ENCODE measurements at places on chromosomes 11 and 22. TPM values are rescaled to one million over a fixed set of nuclear protein-coding genes. Genes with fewer than 3 reads are reported as not detected.

NAALADL1 gene
- total RNA-seq: 34.5 TPM

GRCh38 chr11:34481307-34481706, 32.3 kb downstream of the ELF5 start:
- DNase-seq: no peak
- H3K4me1 ChIP-seq: no peaks in the 10 kb centered on the region
- no peaks in the 10 kb centered on the region for H3K36me3 ChIP-seq
- no peak overlapping the region for H3K27ac ChIP-seq

DNA sequence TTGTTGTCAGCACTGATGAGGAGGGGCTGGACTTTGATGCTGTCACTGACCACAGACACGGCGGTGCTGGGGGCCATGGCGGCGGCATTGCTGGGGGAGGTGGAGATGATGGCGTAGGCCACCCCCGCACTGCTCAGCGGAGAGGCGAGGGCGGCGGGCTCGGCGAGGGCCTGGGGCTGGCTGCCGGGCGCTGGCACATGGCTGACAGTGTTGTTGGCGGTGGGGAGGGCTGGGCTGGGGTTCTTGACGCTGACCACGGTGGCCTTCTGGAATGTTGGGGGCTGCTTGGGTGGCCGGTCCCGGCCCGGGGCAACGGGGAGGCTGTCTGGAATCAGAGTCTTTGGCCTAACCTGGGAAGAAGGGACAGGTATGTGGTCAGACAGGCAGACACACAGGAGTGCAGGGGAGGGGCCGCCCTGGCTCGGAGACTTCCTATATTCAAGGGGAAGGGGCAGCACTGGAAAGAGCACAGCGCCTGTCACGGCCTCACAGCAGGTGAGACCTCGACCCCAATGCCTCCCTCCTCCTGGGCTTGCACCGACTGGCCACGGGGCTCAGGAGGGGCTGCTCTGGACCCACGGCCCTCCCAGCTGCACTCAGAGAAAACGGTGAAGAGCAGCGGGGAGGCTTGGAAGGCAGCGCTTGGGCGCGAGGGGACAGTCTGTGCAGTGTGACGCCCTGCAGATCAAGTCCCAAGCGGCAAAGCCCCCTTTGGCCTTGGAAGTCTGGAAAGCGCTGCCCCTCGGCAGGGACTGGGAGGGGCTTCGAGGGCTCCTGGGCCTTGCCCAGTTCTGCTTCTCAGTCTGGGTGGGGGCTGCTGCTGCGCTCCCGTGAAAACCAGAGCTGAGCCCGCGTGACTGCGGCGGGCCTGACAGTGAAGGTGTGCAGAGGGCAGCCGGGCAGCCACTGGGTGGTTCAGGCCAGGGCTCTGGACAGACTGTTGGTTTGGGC, 93.2 kb downstream of the PHF21B start:
- no peaks in the 10 kb centered on the region for H3K36me3 ChIP-seq
- H3K4me1 ChIP-seq: no peaks in the 10 kb centered on the region
- no peak overlapping the region for H3K27ac ChIP-seq

L3MBTL2 gene
- total RNA-seq: 21.2 TPM

DNA sequence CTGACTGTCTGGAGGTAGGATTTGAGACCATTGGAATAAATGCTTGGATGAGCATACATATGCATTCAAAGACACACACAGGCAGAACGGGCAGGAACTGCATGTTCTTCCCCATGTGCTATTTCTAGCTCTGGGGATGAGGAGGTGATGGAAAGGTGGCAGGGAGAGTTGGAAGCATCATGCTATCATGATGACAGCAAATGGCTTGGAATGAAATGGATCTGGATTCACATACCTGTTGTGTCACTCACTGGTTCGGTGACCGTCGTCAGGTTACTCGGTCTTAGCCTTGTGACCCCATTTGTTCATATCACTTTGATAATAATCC, 627.9 kb upstream of the KIRREL3 start:
- H3K36me3 ChIP-seq: no peaks in the 10 kb centered on the region
- no peak overlapping the region for H3K27ac ChIP-seq
- no peaks in the 10 kb centered on the region for H3K27me3 ChIP-seq
- no peak overlapping the region for H3K4me3 ChIP-seq

GRCh38 chr11:47399860-47400767, 8.3 kb upstream of the SLC39A13 start:
- no peak for DNase-seq
- no peaks in the 10 kb centered on the region for H3K36me3 ChIP-seq

- peaks cover 17% of the 10 kb centered on the region for H3K4me1 ChIP-seq
- peaks cover 50% of the 10 kb centered on the region for H3K27me3 ChIP-seq
- no peaks in the 10 kb centered on the region for H3K36me3 ChIP-seq
Observed at GRCh38 chr11:118313242-118313641, 8.7 kb downstream of the CD3E start.

ZNF280B gene
- total RNA-seq: 0.33 TPM

- DNase-seq: no peak
- no peaks in the 10 kb centered on the region for H3K27me3 ChIP-seq
- no peak overlapping the region for H3K4me3 ChIP-seq
- no peaks in the 10 kb centered on the region for H3K36me3 ChIP-seq
Observed at GRCh38 chr11:67030976-67031375, 8.0 kb downstream of the SYT12 start.

GRCh38 chr11:60392361-60392760, 3.9 kb upstream of the MS4A14 start:
- H3K4me1 ChIP-seq: no peaks in the 10 kb centered on the region
- no peaks in the 10 kb centered on the region for H3K27me3 ChIP-seq
- H3K27ac ChIP-seq: no peak overlapping the region
- no peak for DNase-seq
- H3K4me3 ChIP-seq: no peak overlapping the region

DNA sequence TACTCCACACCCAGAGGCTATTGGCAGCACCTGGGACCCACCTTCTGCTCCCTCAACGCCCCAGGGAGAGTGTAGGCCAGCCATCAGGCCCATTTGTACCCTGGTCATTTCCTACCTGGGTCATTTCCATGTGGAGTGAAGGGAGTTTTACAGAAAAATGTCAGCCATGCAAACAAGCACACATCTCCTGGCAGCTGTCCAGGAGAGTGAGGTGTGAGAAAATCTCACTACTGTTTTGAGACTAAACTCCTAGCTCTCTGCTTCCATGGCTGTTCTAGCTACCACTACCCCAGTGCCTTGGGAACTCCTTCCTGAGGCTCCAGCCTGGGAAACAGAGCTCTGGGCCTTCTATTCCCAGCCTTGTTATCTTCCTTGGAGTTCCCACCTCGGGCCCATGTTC, 2.8 kb upstream of the TMPRSS13 start:
- no peaks in the 10 kb centered on the region for H3K4me1 ChIP-seq
- no peaks in the 10 kb centered on the region for H3K36me3 ChIP-seq
- no peak overlapping the region for H3K27ac ChIP-seq
- H3K27me3 ChIP-seq: no peaks in the 10 kb centered on the region
- no peak for DNase-seq
- no peak overlapping the region for H3K4me3 ChIP-seq

MMP27 gene
- total RNA-seq: not detected

GRCh38 chr22:38110863-38111852, 674 bp upstream of the BAIAP2L2 start:
- peaks cover 14% of the 10 kb centered on the region for H3K4me1 ChIP-seq
- no peak overlapping the region for H3K27ac ChIP-seq
- no peaks in the 10 kb centered on the region for H3K27me3 ChIP-seq
- H3K36me3 ChIP-seq: no peaks in the 10 kb centered on the region
- no peak for DNase-seq
- no peak overlapping the region for H3K4me3 ChIP-seq

RIMBP3B gene
- under 0.01 TPM for total RNA-seq

GRCh38 chr11:59463190-59463641, 6.5 kb downstream of the OR4D6 start:
- DNase-seq: no peak
- H3K4me1 ChIP-seq: no peaks in the 10 kb centered on the region
- H3K27me3 ChIP-seq: no peaks in the 10 kb centered on the region
- H3K27ac ChIP-seq: no peak overlapping the region
- no peak overlapping the region for H3K4me3 ChIP-seq
- no peaks in the 10 kb centered on the region for H3K36me3 ChIP-seq

GRCh38 chr11:47495011-47495855, 46.3 kb upstream of the RAPSN start:
- no peak overlapping the region for H3K4me3 ChIP-seq
- DNase-seq: no peak
- H3K36me3 ChIP-seq: no peaks in the 10 kb centered on the region
- no peaks in the 10 kb centered on the region for H3K27me3 ChIP-seq
- peaks cover 77% of the 10 kb centered on the region for H3K4me1 ChIP-seq
- no peak overlapping the region for H3K27ac ChIP-seq

- peaks cover 80% of the 10 kb centered on the region for H3K36me3 ChIP-seq
- no peaks in the 10 kb centered on the region for H3K27me3 ChIP-seq
- DNase-seq: no peak
- no peak overlapping the region for H3K4me3 ChIP-seq
- H3K4me1 ChIP-seq: peaks cover 44% of the 10 kb centered on the region
- H3K27ac ChIP-seq: peak overlapping the region; percentile 74
Observed at GRCh38 chr22:38735126-38735464, 20.7 kb downstream of the SUN2 start.

PATE2 gene
- not detected for total RNA-seq

GRCh38 chr11:115501502-115501892, 2.7 kb downstream of the CADM1 start:
- H3K4me3 ChIP-seq: peak overlapping the region; percentile 12
- H3K27me3 ChIP-seq: no peaks in the 10 kb centered on the region
- H3K27ac ChIP-seq: no peak overlapping the region
- H3K4me1 ChIP-seq: peaks cover 10% of the 10 kb centered on the region
- DNase-seq: no peak

DNA sequence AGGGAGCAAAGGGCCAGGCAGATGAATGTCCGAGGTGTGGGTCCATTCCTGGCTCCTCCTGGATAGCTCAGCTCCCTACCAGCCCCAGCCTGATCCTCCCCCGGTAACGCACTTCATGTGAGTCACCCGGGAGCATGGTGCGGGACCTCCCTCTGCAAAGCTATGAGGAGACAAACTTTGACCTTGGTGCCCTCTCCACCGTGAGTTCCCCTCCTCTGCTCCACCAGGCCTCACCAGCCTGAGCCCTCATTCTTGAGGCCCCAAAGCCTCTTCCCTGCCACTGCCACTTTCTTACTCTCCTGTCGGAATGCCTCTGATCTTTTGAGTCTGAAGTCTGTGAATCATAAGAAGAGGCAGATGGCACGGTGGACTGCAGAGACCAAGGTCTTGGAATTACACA, 37.4 kb upstream of the CD82 start:
- DNase-seq: no peak
- no peaks in the 10 kb centered on the region for H3K36me3 ChIP-seq
- H3K4me3 ChIP-seq: no peak overlapping the region
- no peaks in the 10 kb centered on the region for H3K27me3 ChIP-seq

DNA sequence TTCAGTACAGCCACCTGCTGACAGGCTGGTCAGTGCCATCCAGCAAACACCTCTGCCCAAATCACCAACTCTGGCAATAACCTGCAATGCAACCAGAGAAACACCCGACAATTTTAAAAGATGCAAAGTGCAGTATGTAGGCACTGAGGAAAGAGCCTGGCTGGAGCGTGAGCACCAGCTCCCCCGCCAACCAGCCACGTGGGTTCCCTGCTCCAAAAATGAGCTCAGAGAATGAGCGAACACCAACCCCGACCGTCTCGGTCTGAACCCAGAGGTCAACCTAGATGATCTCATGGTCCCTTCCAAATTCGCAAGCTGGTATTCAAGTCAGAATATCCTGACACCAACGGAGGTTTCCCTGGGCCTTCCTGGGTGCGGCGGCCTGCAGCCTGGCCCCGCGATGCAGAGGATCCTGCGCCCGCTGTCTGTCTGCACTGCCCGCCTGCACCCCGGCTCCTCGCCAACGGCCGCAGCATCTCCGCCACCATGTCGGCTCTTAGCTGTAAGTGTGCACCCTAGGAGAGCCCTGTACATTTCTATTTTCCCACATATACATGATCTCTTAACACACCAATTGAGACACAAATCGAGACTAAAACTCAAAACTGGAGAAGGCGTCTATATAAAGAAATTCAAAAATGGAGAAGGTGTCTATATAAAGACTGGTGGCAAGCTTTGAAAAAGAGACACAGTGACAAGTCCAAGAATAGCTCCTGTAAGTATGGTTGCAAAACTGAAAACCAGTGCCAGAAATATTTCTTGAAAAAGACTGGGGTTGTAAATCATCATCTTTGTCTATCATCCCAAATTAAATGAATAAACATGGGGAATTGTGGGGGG, 22.8 kb downstream of the TMEM184B start:
- no peak overlapping the region for H3K4me3 ChIP-seq
- peaks cover 56% of the 10 kb centered on the region for H3K4me1 ChIP-seq
- DNase-seq: no peak
- no peak overlapping the region for H3K27ac ChIP-seq
- H3K27me3 ChIP-seq: no peaks in the 10 kb centered on the region
- peaks cover 8% of the 10 kb centered on the region for H3K36me3 ChIP-seq

- H3K36me3 ChIP-seq: no peaks in the 10 kb centered on the region
- H3K27ac ChIP-seq: no peak overlapping the region
- no peak overlapping the region for H3K4me3 ChIP-seq
- H3K4me1 ChIP-seq: peaks cover 2% of the 10 kb centered on the region
Observed at GRCh38 chr22:36215981-36216380, 14.4 kb upstream of the APOL4 start.

OR6A2 gene
- total RNA-seq: 0.06 TPM

DNA sequence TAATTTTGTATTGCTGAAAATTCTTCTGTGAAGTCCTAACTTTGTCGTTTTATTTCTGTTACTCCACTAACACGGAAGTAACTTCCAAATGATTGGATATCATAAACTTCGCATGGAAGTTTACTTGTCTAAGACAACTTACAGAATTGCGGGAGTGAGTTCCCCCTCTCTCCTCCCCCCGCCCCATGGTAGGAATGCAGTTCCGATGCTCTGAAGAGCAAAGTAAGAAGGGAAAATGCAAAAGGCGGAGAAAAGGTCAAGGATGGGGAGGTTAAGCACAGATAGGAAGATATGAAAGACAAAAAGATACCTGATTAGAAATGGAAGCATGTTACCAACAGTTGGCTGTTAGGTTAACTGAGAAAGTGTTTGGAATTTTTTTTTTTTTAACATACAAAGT, 1.3 kb downstream of the EIF3M start:
- H3K36me3 ChIP-seq: peaks cover 15% of the 10 kb centered on the region
- H3K4me1 ChIP-seq: peaks cover 24% of the 10 kb centered on the region
- DNase-seq: no peak
- H3K4me3 ChIP-seq: peak overlapping the region; percentile 91

- peaks cover 40% of the 10 kb centered on the region for H3K4me1 ChIP-seq
- H3K27ac ChIP-seq: peak overlapping the region; percentile 69
- H3K36me3 ChIP-seq: no peaks in the 10 kb centered on the region
- no peaks in the 10 kb centered on the region for H3K27me3 ChIP-seq
- peak overlapping the region; percentile 34 for H3K4me3 ChIP-seq
Observed at GRCh38 chr11:77823775-77824174, 2.8 kb downstream of the AAMDC start.

DNA sequence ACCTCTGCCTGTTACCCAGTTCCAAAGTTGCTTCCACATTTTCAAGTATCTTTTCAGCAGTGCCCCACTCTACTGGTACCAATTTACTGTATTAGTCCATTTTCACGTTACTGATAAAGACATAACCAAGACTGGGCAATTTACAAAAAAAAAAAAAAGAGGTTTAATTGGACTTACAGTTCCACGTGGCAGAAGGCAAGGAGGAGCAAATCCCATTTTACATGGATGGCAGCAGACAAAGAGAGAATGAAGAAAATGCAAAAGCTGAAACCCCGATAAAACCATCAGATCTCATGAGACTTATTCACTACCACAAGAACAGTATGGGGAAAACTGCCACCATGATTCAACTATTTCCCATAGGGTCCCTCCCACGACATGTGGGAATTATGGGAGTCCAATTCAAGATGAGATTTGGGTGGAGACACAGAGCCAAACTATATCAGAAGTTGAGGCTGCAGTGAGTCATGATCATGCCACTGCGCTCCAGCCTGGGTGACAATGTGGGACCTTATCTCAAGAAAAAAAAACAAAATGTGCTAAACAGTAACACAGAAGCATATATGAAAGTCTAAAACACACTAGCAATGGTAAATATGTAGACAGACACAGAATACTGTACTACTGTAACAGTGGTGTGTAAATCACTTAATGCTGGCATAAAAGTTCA, 190.3 kb upstream of the ZC3H12C start:
- no peaks in the 10 kb centered on the region for H3K36me3 ChIP-seq
- no peaks in the 10 kb centered on the region for H3K4me1 ChIP-seq
- no peak overlapping the region for H3K27ac ChIP-seq
- H3K4me3 ChIP-seq: no peak overlapping the region

Measured in esophagus muscularis mucosa (tissue), 4 donors.